OCI-LY7 (cell line): ENCODE measurements at places on chromosomes 6 and 20. TPM values are rescaled to one million over a fixed set of nuclear protein-coding genes. Genes with fewer than 3 reads are reported as not detected.

DNA sequence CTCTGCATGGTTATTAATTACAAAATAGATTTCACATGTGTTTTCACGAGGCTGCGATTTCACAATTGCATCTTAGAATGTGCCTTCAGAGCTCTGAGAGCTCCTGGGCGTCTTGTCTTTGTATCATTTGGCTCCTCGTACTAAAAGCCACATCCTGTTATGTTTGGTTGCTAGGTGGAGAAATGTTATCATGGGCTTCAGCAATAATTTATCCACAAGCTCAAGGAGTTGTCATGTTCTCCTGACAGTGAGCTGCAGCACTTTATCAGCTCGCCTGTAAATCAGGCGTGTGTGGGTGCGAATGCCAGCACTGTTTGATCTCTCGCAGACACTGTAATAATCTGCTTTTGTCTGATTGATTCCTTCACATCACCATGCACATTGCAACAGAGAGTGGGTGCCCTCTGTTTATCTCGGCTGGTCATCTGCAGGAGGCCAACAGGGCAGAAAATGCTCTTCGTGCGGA, 218.6 kb upstream of the ZFP64 start:
- DNase-seq: no peak

DNA sequence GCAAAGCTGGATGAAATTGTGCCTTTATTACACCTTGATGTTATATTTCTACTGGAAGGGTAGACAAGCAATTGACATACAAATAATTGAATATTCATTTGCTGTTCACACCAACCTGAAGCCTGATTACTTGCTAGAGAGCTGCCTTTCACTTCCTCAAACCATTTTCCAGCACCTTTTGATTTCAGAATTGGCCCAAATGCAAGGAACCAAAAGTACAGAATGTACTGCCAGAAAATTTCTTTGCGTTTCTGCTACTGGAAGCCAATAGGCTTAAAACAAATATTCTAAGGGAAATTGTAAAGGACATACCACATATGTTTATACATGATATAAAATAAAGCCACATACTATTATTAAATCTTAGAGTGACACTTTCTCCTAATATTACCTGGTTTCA, 94.5 kb downstream of the RFPL4B start:
- no peak for DNase-seq

DNA sequence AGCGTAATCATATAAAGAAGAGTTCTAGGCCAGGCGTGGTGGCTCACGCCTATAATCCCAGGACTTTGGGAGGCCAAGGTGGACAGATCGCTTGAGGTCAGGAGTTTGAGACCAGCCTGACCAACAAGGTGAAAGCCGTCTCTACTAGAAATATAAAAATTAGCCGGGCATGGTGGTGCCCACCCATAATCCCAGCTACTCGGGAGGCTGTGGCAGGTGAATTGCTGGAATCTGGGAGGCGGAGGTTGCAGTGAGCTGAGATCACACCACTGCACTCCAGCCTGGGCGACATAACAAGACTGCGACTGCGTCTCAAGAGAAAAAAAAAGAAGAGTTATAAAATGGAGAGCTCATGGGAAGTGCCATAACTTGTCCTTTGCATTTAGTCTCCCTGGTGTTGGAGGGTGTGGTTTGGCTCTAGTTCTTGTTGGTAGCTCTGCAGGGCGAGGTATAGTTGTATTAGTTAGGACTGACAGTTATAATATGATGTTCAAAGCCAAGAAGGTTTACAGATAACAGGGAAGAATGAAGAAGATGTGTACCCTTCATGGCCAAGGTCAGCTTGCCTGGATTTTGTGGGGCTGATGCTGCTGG, 54.8 kb downstream of the UTRN start:
- no peak for DNase-seq

GRCh38 chr6:13872681-13873080, 52.1 kb upstream of the RNF182 start:
- DNase-seq: no peak

DNA sequence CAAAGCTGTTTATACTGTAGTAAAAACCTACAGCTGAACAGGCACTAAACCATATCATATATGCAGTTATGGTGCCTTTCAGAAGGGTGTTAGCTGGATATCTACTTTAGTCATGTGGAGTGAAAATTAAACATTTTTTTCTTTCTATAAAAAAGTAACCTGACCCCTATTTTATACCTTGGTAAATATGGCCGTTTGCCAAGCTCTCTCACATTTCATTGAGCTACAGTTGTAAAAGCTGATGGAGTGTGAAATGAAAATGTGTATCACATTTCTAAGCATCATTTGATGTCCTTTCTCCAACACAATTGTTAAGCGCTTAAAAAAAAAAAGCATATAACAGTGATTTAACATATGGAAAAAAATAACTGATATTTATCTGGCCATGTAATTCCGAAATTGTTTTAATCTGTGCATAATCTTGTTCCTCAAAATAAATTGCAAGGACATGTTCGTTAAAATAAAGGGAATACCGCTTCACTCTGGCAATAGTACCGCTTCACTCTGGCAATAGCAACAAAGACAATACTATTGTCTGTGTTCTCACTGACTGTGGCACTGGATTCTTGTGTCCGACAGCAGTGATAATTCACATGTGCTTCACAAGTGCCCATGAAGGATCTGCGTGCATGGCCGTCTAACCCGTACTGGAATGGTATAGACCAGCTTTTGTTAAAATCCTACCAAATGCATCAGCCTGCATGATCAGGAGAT, 391.8 kb upstream of the SOX4 start:
- no peak for DNase-seq

- peak; percentile 52 for DNase-seq
These were observed 154.5 kb downstream of the HACE1 start for GRCh38 chr6:104705095-104705707.

GRCh38 chr6:34154668-34155447, 9.0 kb upstream of the GRM4 start:
- DNase-seq: peak; percentile 74

- DNase-seq: no peak
These were observed 11.8 kb downstream of the CASS4 start for GRCh38 chr20:56423886-56424285.

GRCh38 chr6:137880746-137881521, 13.9 kb downstream of the TNFAIP3 start:
- DNase-seq: no peak

GRCh38 chr6:39055661-39056060, 7.1 kb downstream of the GLP1R start:
- no peak for DNase-seq

DNA sequence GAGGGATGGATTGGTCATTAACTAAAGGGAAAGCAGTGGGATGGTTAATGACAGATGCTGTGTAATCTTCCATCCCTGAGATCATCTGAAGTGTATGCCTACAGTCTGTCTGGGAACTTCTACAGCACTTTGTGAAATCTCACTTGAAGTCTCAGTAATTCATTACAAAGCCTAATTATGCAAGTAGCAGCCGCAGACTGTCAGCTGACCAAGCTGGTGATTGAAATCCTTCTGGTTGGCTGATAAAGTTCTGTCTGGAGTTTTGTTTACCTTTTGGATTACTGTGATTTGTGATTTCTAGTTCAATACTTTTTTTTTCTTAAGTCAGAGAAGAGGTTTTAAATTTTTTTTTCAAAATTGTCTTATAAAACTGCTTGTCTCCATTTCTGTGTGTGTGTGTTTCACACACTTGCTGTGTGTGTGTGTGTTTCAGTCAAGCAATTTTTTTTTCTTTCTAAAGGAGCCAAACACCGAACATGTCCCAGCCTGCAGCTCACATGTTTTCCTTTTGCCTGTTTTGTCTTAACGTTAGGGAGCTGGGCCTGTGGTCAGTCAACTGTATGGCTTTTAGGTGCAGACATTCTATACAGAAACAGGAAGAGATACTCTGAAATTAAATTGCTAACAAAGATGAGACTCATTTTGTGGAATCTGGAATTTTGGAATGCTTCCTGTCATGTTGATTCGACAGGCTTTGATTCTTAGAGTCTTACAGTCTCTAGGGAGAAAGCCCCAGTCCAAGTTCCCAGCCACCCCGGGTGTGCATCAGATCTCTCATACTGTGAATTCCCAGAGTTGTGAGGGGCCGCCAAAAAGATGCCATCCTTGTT, 28.5 kb upstream of the ADGRF4 start:
- no peak for DNase-seq

GRCh38 chr6:157203764-157204163, 119.6 kb downstream of the TMEM242 start:
- no peak for DNase-seq

DNA sequence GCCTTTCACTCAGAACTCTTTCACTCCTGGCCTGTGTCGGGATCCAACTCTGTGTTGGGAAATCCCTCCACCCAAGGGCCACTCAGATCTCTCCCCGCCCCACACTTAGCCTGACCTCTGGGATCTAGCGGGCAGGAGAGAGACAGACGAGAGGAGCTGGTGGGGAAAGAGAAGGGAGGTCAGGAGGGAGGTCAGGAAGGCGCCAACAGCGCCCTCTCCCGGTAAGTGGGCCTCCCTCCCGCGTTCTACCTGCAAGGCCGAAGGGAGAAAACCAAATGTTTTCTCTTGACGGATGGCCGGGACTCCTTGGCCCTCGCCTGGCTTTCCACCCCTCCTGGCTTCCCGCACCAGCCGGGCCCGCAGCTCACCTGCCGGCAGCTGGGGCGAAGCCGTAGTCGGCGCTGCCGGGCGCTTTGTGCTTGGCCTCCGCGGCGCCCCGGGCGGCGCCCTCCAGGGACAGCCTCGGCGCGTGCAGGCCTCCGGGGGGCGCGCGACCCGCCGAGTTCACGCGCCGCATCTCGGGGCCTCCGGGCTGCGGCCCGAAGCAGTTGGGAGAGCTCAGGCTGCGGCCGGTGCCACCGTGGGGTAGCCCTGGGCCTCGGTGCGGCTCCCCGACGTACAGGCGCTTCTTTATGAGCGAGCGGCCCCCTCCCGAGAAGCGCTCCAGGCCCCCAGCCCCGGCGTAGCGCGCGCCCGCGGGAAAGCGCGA, 38.2 kb downstream of the C6orf132 start:
- peak; percentile 80 for DNase-seq

GRCh38 chr20:34115232-34115631, 3.2 kb upstream of the EIF2S2 start:
- no peak for DNase-seq

GRCh38 chr6:163974322-163974721, 559.8 kb downstream of the QKI start:
- no peak for DNase-seq

DNA sequence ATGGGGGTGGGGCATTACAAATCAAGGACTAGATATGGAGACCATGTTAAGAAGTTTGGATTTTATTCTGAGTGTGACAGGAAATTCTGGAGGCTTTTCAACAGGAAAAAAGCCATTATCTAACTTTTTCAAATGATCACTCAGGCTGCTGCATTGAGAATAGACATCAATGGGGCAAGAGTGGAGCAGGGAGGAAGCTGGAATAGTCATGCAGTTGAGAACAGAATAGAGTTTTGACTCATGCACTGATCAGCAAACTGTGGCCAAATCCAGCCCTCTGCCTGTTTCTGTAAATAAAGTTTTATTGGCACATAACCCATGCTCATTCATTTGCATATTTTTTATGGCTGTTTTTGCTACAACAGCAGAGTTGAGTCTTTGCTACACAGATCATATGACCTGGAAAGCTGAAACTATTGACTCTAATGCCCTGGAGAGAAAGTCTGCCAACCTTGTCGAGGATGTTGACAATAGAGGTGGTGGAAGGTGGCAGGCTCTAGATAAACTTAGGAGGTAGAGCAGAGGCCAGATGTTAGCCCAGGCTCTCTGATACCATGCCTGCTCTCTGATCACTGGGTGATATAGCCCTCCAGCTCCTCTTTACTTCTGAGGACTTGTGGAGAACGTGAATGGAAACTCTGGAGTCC, 441.8 kb downstream of the PTPRT start:
- no peak for DNase-seq

- DNase-seq: no peak
These were observed 74.6 kb upstream of the KCNG1 start for GRCh38 chr20:51097351-51098120.

DNA sequence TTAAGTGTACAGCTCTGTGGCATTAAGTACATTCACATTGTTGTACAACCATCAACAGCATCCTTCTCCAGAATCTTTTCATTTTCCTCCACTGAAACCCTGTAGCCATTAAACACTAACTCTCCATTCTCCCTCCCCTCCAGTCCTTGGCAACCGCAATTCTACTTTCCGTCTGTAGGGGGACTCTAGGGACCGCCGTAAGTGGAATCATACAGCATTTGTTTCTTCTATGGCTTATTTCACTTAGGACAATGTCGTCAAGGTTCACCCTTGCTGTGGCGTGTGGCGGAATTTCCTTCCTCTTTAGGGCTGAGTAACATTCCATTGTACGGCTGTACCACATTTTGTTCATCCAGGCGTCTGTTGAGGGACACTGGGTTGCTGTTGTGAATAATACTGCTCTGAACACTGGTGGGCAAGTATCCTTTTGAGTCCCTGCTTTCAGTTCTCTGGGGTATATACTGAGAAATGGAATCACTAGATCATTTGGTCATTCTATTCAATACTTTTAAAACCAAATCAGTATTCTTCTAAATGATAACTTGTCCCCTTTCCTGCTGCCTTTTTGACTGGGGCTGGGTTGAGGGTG, 50.7 kb downstream of the PPP1R3G start:
- peak; percentile 58 for DNase-seq

DNA sequence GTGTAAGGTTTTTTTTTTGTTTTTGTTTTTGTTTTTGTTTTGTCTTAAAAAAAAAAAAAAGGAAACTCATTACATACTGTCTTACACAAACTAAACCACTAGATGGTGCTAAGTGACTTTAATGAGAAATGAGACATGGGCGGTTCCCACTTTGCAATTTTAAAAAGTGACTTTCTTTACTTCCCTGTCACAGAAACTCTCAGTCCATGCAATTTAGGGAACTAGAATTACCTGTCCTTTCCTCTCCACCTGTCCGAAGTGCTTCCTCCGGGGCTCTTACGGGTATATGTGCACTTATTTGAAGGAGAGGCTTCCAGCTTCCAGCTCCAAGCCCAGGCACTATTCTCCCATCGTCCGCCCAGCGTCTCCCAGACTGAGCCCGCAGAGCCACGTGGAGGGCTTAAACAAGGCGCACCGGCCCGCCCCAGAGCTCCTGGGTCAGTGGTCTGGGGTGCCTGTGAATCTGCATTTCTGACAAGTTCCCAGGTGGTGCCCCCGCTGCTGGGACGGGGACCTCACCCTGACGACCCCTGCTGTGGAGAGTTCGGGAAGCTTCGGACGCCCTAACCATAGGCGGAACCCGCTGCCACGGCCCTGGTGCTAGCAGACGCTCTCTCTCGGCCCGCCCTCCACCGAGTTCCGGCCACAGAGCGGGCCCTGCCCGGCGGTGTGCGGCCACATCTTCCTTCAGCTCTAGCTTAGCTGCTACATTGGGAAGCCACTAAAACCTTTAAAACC, 26.1 kb downstream of the BFSP1 start:
- peak; percentile 79 for DNase-seq

DNA sequence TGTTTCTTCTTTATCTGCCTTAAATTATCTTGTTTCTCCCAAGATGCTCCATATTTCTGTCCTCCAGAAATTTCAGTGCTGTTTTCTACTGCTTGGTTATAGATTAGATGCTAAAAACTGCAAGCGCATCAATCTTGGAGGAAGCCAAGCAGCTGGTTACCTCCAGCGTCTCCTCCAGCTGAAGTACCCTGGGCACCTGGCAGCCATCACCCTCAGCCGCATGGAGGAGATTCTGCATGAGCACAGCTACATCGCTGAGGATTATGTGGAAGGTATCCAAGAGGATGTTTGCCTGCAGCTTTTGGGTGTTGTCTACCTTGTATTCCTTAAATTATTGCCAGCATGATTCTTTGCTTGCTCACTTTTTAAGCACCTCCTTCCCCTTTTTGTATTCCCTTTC, 3.8 kb downstream of the ACTR5 start:
- no peak for DNase-seq

ENPP1 gene
- 0.34 and 0.39 TPM in 2 replicates for total RNA-seq

ZSCAN9 gene
- total RNA-seq: 3.1 and 7.0 TPM in 2 replicates

HLA-DMB gene
- total RNA-seq: 77.0 and 78.5 TPM in 2 replicates

GSTA1 gene
- total RNA-seq: not detected in 2 replicates

NMBR gene
- not detected in 2 replicates for total RNA-seq

FAXC gene
- not detected in 2 replicates for total RNA-seq

CDH26 gene
- 0.26 and 0.36 TPM in 2 replicates for total RNA-seq
